IPS DF 6.9 (cell line): ENCODE measurements at places on chromosomes 1 and 21.

GRCh38 chr1:235275223-235275622, 52.8 kb downstream of the ARID4B start:
- no peaks in the 10 kb centered on the region for H3K36me3 ChIP-seq
- no peaks in the 10 kb centered on the region for H3K4me1 ChIP-seq
- no peaks in the 10 kb centered on the region for H3K27me3 ChIP-seq
- no peak overlapping the region for H3K4me3 ChIP-seq

DNA sequence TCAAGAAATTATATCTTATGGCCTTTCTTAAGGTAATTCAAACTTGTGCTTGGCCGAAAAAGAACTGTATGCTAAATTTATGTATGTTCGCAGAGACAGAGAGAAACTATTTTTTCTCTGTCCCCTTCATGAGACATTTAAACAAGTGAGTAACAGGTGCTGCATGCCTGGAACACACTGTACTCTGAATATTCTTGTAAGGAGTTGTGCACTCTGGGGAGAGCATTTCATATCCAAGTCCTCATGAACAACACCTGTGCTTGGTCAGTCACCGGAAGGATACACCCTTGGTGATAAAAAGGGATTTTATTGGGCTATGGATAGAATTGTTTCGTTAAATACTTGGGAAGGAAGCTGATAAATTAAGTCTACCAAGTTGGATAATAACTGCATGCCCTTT, 220.8 kb upstream of the NRIP1 start:
- H3K27ac ChIP-seq: no peak overlapping the region
- H3K4me1 ChIP-seq: no peaks in the 10 kb centered on the region
- H3K36me3 ChIP-seq: no peaks in the 10 kb centered on the region
- no peaks in the 10 kb centered on the region for H3K27me3 ChIP-seq

DNA sequence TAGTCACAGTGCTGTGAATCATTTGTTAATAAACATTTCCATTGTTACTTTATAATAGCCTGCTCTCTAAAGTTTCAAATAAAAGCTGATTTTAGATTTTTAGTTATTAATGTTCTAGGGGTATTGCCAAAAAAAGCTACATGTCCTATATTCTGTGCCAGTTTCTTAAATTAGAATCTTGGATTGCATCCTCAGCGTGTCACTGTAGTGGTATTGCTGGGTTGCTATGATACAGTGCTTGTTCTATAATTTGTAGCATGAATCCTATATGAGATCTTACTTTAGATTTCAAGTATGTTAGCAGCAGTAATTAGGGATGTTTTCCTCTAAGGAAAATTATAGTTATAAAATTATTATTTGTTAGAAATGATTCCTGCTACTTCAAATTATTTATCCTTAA, 16.4 kb downstream of the PPP2R5A start:
- no peaks in the 10 kb centered on the region for H3K27me3 ChIP-seq
- H3K4me3 ChIP-seq: no peak overlapping the region
- H3K4me1 ChIP-seq: no peaks in the 10 kb centered on the region
- no peak overlapping the region for H3K27ac ChIP-seq
- H3K36me3 ChIP-seq: no peaks in the 10 kb centered on the region
- DNase-seq: no peak

DNA sequence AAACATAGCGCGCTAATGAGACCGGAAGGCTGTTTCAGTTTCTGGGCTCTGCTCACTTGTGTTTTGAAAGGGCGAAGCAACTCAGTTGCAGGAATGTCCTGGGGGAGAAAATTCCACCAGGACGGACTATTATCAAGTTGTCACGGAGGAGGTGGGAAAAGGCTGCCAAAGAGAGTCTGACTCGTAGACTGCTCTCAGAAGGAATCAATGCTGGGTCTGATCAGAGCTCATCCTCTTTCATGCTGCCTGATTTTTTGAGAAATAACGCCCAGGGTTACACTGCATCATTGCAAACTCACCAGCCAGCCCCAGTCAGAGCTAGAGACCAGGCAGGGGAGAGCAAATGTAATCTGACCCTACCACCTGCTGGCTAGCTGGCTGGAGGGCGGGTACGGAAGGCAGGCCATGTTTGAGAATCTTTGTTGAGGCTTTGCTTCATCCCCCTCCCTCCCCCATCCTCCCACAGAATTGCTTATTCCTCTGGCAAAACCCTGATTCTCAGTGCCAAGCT, 36.4 kb upstream of the BCL9 start:
- DNase-seq: peak; percentile 74
- H3K4me3 ChIP-seq: no peak overlapping the region
- H3K27me3 ChIP-seq: no peaks in the 10 kb centered on the region

DNA sequence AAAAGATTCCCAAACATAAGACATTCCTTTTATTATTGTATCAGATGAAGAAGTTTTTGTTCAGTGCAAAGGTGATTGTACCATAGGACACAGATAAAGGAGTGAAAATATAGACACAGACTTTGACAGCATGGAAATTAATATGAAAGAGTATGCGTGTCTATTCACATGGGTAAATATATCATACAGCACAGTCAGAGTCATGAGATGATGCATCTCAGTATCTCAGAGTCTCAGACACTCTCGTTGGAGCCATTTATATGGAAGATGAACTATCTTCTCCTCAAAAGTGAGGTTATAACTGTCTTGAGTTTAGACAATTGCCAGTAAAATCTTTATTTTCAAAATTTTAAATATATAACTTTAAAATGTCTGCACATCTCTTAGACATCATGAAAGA, 158.4 kb upstream of the C8B start:
- no peak overlapping the region for H3K27ac ChIP-seq
- no peaks in the 10 kb centered on the region for H3K36me3 ChIP-seq
- no peak overlapping the region for H3K4me3 ChIP-seq
- no peak for DNase-seq
- no peaks in the 10 kb centered on the region for H3K4me1 ChIP-seq

- H3K4me1 ChIP-seq: no peaks in the 10 kb centered on the region
- H3K36me3 ChIP-seq: no peaks in the 10 kb centered on the region
- H3K4me3 ChIP-seq: no peak overlapping the region
- DNase-seq: no peak
- H3K27ac ChIP-seq: no peak overlapping the region
- H3K27me3 ChIP-seq: no peaks in the 10 kb centered on the region
Observed at GRCh38 chr21:41437729-41438128, 11.7 kb downstream of the MX1 start.

DNA sequence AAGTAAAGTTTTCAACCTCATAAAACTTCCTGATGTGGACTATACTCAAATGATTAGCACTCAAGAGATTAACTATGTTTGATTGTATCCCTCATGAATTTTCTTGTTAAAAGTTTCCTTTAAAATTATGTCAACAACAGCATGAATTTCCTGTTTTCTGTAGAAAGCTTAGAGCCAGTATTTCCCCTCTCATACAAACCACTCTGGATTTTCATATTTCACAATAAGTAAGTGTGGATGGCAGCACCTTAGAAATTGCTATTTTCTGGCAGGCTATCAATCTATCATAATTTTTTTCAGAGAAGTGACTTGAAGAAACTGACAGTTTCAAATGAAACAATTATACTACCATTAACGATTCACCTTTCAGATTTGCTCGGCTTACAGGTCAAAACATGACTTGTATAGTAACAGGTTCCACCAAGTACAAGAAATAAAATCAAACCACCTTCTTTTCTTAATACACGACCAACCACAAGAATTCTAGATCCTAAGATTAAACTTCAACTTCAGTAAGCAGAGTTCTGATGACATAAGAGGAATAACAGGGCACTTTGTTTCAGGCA, 20.8 kb downstream of the ELK4 start:
- H3K27me3 ChIP-seq: no peaks in the 10 kb centered on the region
- H3K27ac ChIP-seq: no peak overlapping the region
- no peaks in the 10 kb centered on the region for H3K36me3 ChIP-seq
